ENCODE measurements at places on chromosomes 4 and X.

- DNase-seq: no peak
Observed at GRCh38 chr4:82591592-82591991, 29.8 kb upstream of the TMEM150C start.

- no peak for DNase-seq
Observed at GRCh38 chr4:1337376-1337831, 9.6 kb upstream of the UVSSA start.

DNA sequence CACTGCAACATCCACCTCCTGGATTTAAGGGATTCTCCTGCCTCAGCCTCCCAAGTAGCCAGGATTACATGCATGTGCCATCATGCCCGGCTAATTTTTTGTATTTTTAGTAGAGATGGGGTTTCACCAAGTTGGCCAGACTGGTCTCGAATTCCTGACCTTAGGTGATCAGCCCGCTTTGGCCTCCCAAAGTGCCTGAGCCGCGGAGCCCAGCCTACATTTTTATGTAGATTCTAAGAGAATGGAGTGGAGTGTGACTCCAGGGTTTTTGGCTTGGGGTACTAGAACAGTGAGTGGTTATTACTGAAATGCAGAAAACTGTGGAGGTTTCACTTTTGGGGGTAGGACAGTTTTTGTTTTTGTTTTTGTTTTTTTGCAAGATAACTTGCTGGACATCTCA lies 806.0 kb downstream of the ADGRL3 start:
- DNase-seq: no peak

GRCh38 chrX:17960891-17961290 lies 99.8 kb upstream of the RAI2 start:
- DNase-seq: no peak

GRCh38 chrX:133645977-133646718 lies 230.9 kb upstream of the GPC4 start:
- no peak for DNase-seq

DNA sequence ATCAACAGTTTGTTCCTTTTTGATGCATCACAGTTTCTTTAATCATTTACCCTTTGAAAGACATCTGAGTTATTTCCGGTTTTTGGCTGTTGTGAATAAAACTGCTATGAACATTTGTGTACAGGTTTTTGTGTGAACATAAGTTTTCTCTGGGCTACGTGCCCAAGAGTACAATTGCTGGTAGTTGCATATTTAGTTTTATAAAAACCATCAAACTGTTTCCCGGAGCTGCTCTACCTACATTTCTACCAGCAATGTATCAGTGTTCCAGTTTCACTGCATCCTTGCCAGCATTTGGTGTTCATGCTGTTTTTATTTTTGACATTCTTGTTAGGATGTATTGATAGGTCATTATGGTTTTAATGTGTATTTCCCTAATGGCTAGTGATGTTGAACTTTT lies 17.3 kb downstream of the KDM6A start:
- no peak for DNase-seq

- DNase-seq: no peak
Observed at GRCh38 chr4:166044871-166045270, 171.8 kb downstream of the TLL1 start.

DNA sequence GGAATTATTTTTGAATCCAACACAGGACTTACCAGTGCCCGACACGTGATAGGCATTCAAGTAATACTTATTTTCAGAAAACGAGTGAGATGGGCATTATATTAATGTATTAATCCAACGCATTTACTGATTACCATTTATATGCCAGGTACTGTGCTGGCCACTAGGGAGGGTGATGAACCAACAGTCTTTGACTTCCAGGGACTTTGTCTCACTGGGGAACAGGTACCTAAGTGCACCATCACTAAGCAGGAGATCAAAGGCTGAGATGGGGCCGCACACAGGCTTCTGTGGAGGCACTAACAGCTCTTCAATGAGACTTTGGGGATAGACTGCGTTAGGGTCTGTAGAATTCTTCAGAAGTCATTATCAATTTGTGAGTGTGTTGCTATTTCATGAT lies 5.7 kb upstream of the TADA2B start:
- DNase-seq: no peak

DNA sequence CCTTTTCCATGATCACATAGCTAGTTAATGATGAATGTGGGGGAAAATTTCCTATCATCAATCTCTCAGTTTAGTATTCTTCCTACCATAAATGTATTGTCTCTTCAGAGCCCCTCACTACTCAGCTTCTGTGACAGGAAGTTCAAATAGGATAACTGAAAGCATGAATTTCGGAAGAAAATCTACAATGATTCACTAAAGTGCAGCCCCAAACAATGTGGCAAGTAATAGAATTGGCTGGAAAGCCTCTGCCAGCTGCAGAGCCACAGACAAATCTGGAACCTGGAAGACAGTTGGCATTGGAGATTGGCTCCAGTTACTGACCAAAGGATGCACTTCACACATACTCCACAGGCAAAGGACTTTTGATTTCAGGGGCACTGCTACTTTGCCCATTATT lies 35.2 kb downstream of the EGF start:
- DNase-seq: no peak

Measured in thoracic aorta (tissue), 2 donors.